ENCODE measurements at places on chromosomes 13 and 19.

GRCh38 chr13:45786293-45786920 is 65.1 kb downstream of the SIAH3 start:
- DNase-seq: no peak

GRCh38 chr13:80921541-80921940 is 580.6 kb upstream of the SPRY2 start:
- DNase-seq: no peak

DNA sequence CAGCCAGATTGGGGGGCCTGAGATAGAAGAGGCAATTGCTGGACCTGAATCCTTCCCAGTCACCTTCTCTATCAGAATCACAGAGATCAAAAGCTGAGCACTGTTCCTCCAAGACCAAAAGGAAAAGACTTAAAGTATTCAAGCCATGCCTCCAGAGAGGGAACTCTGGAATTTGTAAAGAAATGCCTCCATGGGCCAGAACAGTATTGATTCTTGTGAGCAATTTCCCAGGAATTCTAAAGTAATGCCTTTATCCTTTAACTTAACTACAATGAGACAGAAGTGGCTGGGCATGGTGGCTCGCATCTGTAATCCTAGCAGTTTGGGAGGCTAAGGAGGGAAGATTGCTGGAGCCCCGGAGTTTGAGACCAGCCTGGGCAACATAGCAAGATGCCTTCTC is 148.8 kb downstream of the FLT1 start:
- DNase-seq: no peak

DNA sequence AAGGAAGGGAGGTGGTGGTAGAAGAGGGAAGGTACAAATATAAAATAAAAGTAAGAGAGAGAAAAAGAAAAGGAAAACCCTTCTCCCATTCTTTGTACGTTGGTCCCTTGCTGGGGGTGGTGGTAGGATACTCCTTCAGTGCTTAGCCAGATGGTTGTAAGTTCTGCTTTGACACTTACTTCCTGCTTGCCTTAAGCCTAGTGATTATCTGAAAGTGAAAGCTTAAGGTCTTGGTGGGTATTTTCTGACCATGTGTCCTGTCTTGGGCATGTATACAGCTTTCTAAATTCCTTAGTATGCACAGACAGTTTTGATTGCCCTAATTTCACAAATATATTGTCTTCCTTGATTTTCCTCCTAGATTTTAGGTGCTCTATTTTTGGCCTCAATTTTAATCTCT is 314.8 kb downstream of the PCDH17 start:
- DNase-seq: no peak

GRCh38 chr19:47283405-47284059 is 8.8 kb downstream of the INAFM1 start:
- no peak for DNase-seq

DNA sequence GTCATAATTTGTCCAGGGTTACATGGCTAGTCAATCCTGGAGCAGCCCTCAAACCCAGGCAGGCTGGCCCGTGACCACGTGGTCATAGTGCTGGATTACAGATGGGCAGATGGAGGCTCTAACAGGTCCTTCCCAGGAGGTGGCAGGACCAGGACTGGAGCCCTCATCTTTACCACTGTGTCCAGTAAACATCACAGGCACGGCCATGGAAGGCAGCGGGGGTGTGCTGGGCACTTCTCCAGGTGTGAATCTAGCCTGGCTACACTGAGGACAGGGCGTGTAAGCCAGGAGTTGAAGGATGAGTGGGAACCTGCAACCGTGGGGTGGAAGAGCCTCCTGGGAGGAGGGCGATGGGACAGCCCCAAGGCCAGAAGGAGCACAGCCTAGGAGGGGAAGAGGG is 6.1 kb downstream of the CIC start:
- no peak for DNase-seq
